GDM1 (cell line): ENCODE measurements at places on chromosomes 6 and 20.

- no peak for DNase-seq
These were observed 11.4 kb upstream of the RAMACL start for GRCh38 chr6:166597711-166598440.

- DNase-seq = no peak
These were observed 152.6 kb downstream of the CDK19 start for GRCh38 chr6:110662490-110663211.

DNA sequence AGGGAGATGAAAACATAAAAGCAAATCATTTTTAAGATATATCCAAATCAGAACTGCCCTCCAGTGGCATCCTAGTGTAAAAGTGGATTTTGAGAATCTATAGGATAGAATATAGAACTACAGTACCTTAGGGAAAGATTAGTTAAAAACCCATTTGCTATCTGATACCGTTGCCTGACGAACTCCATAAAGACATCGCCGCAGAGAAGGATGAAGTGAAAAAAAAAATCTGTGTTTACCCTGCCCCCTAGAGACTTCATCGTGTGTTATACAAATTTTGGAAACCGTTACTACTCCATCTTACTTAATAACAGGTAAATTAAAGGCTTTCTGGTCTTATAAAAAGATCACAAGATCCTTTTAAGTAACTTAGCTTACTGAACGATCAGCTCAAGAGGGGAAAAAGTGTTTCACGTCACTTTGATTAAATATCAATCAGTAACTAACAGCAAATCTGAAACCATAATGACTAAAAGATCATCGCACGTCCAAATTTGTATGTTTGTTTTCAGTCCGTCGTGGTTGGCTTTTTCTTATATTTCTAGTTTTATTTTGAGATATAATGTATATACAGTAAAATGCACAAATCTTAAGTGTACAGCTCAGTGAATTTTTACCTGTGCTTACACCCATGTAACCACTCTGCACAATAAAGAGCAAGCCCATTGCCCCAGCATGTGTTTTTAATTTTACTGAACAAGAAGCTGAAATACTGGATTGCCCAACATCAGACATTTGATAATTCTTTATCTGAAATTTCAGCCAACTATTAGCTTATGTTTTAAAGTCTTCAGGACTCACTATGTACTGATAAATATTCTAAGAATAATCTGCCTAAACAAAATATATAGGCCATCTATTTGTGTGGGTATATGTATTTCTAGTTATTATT, 881 bp upstream of the MCM3 start:
- DNase-seq = no peak

- peak; percentile 90 for DNase-seq
These were observed 87.5 kb downstream of the ZFP64 start for GRCh38 chr20:52103913-52104545.

DNA sequence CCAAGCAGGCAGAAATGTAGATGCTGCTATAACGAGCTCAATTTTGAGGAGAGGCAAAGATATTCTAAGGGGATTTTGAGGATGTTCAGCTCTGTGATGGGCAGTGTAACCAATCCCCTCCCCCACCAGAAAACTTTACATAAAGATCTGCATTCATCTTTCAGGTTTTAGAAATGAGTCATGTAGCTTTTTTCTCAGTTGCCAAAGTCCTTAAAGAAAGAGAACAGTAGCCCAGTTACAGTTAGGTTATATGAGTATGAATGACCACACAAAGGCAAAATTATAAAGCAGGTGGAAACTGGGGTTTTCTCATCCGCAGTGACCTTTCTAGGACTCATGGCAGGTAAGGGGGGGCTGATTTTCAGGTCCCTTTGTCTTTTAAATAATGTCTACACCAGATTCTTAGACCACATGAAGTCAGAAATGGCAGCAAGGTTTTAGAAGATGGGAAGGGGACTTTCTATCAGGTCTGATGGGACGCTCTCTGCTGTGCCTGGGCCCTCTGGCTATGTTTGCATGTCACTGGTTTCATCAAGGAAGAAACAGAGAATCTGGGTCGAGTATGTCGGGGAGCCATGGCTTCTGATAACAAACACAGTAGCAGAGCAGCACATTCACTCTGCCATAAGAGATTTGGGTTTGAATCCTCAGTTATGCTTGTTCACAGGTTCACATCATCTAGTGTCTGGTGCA, 94.7 kb downstream of the CLIC5 start:
- DNase-seq = no peak

GRCh38 chr6:87350516-87350915, 5.9 kb downstream of the C6orf163 start:
- no peak for DNase-seq

DNA sequence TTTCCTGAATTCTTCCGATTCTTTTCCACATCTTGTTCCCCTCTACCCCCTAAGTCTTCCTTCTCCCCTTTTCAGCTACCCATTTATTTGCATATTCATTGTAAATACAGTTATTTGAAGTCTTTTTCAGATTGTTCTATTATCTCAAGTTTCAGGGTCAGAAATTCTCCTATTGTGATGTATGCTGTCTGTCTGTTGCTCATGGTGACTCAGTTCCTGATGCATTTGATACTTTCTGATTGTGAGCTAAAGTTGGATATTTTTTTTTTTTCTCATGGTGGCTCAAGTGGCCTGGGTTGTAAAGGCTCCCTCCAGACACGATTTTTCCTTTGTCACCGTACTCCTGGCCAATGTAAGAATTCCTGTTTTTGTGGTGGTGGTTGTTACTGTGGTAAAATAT, 4.9 kb upstream of the PI16 start:
- no peak for DNase-seq

DNA sequence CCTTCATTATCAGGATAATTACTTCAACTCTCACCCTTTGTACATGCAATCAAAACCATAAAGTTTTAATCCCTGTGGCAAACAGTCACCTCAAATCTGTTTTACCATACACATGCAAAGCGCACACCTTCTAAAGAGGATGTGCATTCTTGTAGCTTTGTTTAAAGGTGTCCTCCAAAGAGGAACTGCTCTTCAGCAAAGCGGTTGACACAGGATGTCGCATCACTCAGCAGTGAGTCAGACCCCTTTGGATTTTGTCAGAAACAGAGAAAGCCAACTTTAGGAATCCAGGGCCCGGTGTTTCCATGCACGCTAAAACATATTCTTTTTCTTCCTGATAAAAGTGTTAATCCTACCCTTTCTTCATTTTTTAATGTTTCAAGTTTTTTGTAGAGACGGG, 268.3 kb upstream of the ARID1B start:
- DNase-seq = peak; percentile 9

DNA sequence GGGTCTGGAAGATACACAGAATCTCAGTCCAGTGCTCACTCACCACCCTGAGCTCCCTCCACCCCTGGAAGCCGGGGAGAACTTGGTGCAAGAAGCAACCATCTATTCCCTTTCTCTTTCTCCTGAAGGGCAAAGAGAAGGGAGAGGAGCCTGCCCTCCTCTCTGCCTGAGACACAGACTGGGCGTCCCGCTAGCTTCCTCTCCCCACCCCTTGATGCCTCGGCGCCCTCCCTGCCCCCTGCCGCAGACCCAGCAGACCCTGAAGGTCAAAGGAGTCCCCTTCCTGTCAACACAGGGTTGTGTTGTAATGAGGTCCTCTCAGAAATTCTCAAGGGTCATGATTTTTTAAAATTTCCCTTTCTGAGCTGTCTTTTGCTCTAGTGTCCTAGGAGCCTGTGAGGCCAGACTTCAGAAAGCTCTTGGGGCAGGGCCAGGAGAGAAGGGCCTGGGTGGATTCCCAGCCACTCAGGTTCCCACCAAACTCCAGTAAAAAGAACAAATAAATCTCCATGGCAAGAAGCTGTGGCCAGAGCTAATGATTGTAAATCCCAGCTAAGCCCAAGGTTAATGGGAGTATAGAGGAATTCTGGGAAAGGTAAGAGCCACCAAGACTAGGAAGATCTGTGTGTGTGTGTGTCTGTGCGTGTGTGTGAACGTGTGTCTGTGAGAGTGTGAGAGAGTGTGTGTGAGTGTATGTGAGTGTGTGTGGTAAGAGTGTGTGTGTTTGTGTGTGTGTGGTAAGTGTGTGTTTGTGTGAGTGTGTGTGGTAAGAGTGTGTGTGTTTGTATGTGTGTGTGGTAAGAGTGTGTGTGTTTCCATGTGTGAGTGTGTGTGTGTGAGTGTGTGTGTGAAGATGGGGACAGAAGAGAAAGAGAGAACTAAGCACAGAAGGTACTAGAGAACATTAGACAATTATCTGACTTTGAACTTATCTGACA, 1.1 kb upstream of the JPH2 start:
- no peak for DNase-seq

- DNase-seq = no peak
These were observed 119.7 kb downstream of the SH3BGRL2 start for GRCh38 chr6:79750806-79751205.

DNA sequence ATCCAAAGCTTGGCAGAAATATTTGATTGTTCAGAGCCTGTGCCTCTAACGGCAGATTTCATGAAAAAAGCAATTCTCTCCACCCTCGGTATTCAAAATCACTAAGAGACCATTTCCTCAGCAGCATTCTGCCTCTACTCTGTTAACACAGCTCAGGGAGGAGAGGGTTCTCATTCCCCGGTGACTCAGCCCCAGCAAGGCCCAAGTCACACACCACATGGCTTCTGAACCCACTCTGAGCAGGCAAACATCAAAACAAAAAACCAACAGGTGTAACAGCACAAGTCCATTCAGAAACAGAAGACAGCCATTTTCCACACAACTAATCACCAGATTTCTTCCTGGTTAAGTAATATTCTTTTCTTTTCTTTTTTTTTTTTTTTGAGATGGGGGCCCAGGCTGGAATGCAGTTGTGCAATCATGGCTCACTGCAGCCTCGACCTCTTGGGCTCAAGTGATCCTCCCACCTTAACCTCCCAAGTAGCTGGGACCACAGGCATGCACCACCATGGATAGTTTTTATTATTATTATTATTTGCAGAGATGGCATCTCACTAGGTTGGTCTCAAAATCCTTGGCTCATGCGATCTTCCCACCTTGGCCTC, 55.4 kb downstream of the GFOD1 start:
- no peak for DNase-seq

- no peak for DNase-seq
These were observed 122.9 kb downstream of the FAM120B start for GRCh38 chr6:170429450-170429849.

- DNase-seq = no peak
These were observed 316.0 kb downstream of the CLIC5 start for GRCh38 chr6:45699663-45700062.

GRCh38 chr6:167679122-167679736, 147.5 kb upstream of the AFDN start:
- DNase-seq = no peak

DNA sequence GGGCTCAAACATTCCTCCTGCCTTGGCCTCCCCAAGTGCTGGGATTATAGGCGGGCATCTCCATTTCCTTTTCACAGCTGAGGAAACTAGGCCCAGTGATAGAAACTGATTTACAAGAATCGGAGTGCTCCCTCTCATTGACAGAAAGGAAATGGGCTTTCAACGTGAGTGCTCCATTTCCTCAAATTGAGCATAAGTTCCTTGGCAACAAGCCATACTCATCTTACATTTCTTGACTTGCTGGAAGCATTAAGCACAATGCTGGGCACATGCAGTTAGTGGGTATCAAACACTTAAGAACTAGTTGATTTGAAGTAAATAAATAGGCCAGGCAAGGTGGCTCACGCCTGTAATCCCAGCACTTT, 54.7 kb downstream of the FGD2 start:
- peak; percentile 37 for DNase-seq

GRCh38 chr6:166166314-166167257, 1.1 kb downstream of the TBXT start:
- no peak for DNase-seq

DNA sequence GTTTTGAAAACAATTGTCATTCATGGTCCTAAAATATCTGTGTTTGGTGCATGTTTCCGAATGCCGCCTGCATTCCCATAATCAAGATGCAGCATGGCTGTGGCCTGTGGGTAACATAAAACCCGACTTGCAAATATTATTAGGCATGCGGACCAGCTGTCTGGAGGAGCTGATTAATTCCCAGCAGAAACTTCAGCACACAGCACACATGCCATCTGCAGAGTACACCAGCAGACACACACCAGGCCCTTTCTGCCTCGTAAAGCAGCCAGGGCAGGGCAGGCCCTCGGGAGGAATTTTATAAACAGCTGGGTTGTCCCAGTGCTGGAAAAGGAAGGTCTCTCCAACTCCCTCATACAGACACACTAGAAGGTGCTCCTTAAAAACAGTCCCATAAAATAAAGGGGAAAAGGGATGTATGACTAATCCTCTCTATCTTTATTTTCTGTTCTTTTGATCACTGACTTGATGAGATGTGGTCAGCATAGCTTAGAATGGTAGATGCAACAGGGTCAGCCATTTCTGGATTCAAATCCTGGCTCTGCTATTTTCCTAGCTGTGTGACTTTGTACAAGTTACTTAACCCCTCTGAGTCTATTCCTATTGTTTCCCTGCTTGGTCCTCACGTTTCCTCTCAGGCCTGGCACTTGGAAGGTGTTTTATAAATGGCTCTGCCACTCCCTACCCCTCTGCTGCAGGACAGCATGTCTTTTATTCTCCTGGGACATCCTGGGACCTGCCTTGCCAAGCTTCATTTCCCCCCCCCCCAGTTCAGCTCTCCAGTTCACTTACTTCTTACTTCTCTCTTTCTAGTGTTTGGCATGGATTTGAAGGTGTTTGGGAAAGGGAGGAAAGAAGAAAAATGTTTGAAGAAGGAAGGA, 85.9 kb upstream of the TRAF3IP2 start:
- no peak for DNase-seq

DNA sequence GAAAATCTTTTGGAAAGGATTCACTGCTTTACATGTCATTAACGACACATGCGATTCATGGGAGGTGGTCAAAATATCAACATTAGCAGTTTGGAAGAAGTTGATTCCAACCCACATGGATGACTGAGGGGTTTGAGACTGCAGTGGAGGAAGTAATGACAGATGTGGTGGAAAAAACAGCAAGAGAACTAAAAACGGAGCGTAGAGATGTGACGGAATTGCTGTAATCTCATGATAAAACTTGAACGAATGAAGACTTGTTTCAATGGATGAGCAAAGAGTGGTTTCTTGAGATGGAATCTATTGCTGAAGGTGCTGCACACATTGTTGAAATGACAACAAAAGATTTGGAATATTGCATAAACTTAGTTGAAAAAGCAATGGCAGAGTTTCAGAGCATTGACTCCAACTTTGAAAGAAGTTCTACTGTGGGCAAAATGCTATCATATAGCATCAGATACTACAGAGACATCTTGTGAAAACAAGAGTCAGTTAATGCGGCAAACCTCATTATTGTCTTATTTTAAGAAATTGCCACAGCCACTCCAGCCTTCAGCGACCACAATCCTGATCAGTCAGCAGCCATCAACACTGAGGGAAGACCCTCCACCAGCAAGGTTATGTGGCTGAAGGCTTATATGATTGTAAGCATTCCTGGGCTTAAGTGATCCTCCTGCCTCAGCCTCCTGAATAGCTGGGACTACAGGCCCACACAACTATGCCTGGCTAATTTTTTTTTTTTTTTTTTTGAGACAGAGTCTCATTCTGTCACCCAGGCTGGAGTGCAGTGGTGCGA, 19.2 kb downstream of the SRSF3 start:
- DNase-seq = no peak

GRCh38 chr6:447381-448165, 56.0 kb downstream of the IRF4 start:
- DNase-seq = no peak
